ENCODE measurements at places on chromosomes 6 and 20.
A peak's percentile ranks its signal among the peaks of the same experiment; 100 is the strongest.

- DNase-seq: no peak
Measured at GRCh38 chr6:156809034-156809433, 31.9 kb downstream of the ARID1B start.

DNA sequence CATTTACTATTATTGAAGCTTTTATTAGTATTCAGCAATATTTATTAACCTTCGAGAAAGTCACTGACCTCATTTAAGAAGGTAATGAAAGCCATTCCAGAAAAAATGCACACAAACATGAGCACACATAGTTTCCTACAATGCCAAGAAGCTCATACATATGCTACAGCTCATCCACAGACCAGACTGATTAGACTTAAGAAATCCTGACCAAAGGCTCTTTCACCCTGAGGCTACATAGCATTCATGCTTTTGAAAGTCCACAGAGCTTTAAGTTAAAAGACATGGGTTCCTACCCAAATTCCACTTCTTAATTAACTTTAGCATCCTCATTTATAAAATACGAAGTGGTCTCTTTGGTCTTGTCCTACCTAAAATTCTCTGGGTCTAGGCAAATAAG, 430.4 kb downstream of the TBC1D32 start:
- DNase-seq: no peak

DNA sequence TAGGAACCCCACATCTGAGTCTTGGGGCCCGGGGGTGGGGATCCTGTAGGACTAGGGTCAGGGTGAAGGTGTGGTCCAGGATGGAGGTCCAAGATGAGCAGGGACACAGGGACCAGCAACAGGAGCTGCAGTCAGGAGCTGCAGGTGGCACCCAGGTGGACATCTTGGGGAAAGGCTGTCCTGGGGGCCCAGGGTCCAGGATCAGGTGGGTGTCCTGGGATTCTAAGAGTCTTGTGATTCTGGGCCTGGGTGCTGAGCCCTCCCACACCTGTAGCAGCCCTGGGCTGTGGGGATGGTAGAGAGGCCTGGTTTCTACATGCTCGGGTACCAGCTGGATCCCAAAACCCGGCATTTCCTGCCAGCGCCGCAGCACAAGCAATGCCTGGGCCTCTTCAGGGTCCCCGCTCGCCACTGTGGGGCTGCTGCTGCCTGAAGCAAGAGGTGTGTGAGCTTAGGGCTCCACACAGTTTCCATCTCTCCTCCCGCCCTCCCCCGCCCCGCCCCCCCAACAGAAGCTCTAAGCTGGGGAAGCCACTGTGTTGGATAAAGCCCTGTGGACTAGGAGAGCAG, 20.7 kb downstream of the ERGIC3 start:
- no peak for DNase-seq

- no peak for DNase-seq
Measured at GRCh38 chr20:21714297-21715192, 9.1 kb downstream of the PAX1 start.

- DNase-seq: peak; percentile 21
Measured at GRCh38 chr6:158972241-158973233, 27.5 kb downstream of the RSPH3 start.

DNA sequence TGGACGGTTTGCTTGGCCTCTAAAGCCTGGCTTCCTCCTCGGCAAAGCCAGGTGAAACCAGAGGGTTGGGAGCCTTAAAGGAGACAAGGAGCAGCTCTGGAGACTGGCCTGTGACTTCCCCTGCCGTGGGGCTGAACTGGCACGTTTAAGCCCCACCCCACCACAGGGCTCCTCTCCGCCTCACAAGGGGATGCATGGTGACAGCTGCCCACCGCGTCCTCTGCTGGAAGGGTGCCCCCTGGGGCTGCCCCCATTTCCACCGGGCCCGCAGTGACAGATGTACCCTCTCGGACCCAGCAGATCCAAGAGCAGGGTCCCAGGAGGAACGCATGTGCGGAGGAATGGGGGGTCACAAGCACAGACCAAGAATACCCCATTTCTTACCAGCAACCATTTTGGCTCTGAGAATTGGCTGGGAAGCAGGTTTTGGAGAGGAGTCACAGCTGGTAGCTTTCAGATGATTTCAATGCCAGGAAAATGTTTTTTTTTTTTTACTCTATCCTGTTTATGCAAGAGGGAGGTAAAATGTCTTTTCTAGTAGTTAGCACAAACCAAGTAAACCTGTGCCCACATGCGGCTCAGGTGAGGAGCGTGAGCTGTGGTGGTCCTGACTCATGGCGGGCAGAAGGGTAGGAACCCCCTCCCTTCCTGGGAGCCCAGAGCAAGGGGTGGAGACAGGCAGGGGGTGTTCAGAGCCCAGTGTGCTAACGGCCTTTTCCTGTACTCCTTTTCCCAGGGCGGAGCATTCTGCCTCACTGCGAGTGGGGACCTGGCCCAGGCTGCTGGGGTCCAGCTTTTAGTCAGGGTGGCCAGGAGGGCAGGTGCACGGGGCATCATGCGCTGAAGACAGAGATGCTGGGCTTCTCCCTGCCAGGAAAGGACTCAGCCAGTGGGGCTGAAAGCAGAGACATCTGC, 33.0 kb downstream of the FRMD1 start:
- no peak for DNase-seq

All from A549 (cell line).